Right lung (tissue), 10 donors: ENCODE measurements at places on chromosomes 12 and 14. TPM values are rescaled to one million over a fixed set of nuclear protein-coding genes. Genes with fewer than 3 reads are reported as not detected.
A peak's percentile ranks its signal among the peaks of the same experiment; 100 is the strongest.

The NYNRIN gene
- polyA plus RNA-seq: 83.8 TPM

The RNFT2 gene
- polyA plus RNA-seq: 2.5 TPM

DNA sequence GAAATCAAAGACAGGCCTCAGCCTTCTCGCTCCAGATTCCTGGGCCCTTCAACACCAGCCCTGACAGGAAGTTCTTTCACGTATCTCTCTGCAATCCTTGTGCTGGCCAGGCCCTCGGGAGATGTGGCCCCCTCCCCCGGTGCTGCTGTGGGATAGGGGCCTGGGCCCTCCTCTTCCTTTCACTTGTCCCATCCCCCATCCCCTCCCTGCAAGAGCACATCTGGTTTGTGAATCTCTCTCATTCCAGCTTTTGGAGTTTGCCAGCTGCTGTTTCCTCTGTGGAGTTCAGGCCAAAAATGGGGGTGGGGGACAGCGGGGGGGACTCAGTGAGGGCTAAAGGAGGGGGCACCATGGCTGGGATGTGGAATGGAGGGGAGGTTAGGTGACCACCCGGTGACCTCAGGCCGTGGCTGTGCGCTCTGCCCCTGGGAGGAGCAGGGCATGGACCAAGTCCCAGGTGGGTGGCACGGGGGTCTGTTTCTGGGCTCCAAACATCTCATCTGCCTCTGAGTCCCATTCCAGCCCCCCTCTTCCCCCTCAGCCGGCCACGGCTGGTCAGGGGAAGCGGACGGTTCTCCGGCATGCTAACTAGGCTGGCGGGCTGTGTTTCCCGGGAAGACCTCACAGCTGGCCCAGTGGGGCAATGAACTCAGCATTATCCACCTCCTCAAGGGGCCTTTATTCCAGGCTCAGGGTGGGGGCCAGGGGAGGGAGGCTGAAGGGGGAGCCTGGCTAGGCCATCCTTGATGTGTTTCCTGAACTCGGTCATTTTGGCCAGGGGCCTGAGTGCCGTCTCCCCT is 7.4 kb downstream of the LRP1 start:
- peak; percentile 89 for DNase-seq

- DNase-seq: no peak
These were observed 26.3 kb downstream of the CALM1 start for GRCh38 chr14:90423166-90423565.

GRCh38 chr12:120230326-120230973 is 29.5 kb upstream of the RPLP0 start:
- DNase-seq: no peak

The RTL1 gene
- 0.07 TPM for polyA plus RNA-seq

GRCh38 chr14:25464078-25464477 is 414.1 kb upstream of the STXBP6 start:
- no peak for DNase-seq

The SLC6A13 gene
- 3.9 TPM for polyA plus RNA-seq

DNA sequence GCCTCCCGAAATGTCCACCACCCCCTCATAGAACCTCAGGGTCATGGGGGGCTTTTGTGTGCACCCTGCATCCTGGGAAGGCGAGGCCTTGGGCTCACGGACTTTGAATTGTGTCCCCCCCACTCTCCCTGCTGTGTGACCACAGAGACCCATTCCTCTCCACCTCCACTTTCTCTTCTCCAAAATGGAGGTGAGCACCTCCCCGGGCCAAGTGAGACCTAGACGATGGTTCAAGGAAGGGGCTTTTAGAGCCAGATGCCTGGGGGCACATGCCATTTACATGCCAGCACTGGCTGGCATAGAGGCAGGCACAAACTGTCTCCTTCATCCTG is 33.5 kb downstream of the CYP46A1 start:
- DNase-seq: no peak

The BCL7A gene
- 16.6 TPM for polyA plus RNA-seq

DNA sequence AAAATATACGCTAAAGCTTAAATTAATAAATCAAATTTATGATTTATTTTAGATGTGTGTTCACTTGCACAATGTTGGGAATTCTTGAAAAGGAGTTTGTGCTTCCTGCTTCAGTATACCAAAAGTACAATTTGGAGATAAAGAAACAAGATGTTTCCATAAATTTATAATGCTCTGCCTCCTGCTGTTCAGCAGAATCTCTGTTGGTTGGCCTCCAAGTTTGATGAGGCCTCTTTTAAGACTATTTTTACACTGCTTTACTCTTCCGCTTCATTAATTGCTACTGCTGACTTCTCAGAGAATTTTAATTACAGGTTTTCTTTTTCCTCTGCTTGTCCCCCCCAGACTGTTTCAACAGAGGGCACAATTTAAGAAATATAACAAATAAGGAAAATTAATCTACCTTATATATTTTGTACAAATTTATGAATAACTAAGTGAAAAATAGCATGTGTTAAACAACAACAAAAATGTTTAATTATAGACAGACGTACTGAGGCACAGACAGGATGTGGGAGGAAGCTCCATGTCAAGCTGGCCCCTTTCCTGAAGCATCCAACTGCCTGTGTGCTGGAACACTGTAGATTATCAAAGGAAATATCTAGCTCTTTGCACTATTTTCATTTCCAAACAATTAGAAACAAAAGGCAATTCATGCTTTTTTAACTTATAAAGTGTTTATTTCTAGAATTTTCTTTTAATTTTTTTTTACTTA is 83.9 kb downstream of the PIK3C2G start:
- DNase-seq: no peak

- DNase-seq: no peak
These were observed 240.6 kb downstream of the EGLN3 start for GRCh38 chr14:33710273-33710672.

- no peak for DNase-seq
These were observed 463 bp downstream of the COA8 start for GRCh38 chr14:103563226-103563620.

The CAPS2 gene
- 8.2 TPM for polyA plus RNA-seq

DNA sequence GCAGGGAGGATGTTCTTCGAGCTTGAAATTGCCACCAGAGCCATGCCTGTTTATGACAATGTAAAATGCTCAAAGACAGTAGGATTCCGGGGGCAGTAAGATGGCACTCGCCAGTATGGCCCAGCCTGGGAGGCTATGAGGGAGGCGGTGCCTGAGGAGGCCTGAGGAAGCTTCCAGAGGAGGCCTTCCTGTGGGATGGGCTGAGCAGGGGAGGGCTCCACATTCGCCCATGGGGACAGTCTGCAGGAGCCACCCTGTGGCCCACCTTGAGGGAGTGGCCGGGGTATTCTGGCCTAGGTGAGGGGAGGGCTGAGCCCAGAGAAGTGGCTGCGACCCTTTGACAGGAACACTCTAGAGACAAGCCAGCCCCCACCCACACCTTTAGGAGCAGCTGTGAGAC is 50.7 kb downstream of the IQSEC3 start:
- no peak for DNase-seq

The TMPRSS12 gene
- 0.18 TPM for polyA plus RNA-seq

DNA sequence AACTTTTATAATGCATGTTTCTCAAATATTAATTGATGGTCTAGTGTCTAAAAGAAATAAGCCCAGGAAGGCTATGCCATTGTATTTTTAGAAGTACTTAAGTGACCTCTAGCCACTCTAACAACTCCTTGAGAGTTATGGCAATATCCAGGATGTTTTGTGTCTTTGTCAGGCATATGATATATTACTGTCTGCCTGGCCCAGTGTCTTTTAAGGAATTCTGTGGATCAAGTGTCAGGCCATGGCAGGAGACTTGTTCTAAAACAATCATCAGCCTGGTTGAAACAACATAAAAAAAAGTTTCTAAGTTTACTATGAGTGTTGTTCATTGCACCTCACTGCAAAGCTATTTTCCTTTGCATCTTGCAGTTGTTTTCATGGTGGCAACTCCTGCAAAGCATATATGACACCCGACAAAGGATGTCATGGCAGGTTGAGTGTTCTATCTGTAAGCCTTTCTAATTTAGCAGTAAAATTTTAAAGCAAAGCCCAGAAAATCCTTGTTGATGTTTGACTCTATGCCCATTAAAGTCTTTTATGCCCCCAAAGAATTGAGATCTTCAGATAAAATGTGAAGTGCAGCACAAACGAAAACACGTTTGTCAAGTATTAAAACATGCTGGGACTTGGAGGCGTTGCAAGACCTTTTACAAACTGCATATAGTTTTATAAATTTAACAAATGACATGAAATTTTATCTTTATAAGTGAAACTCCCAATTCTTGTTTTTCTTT is 89.5 kb upstream of the SLC38A2 start:
- no peak for DNase-seq

DNA sequence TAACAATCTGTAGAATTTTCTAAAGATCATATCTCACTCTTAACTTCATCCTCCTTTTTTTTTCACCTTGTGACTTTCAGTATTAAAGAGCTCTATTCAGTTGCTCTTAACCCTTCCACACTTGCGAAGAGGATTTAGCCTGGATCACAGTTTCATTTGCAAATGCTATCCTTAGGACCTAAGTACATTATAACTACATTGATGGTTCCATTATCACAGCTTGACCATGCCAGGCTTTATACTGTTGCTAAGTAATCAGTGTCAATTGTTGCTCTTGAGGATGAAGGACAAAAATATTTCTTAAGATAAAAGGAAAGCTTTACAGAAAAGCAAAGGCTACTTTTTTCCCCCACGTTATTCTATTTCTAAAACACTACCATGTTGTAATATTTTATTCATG is 122.2 kb downstream of the PDZRN4 start:
- no peak for DNase-seq

DNA sequence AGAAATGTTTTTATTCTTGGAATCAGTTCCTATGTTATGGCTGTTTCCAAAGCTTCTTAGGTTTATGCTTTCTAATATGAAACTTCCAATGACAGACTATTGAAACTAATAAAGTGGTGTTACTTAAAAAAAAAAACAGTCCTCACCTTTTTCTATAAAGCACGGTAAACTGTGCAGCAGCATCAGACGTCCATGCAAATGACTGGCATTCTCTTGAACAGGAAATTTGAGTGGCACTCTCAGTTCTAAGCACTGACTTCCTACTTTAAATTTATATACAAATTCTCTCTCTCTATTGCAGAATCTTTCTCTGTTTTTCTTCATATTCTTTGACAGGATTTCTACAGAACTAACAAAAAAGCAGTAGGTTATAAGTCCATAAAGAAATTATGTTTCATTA is 2.8 kb upstream of the RAD51AP1 start:
- DNase-seq: no peak

- no peak for DNase-seq
These were observed 875 bp downstream of the HSPA2 start for GRCh38 chr14:64541261-64541971.

The ZDHHC22 gene
- not detected for polyA plus RNA-seq

The LTB4R gene
- polyA plus RNA-seq: 5.9 TPM

The HDAC7 gene
- polyA plus RNA-seq: 74.4 TPM
